ENCODE measurements at places on chromosomes 1 and 21.

DNA sequence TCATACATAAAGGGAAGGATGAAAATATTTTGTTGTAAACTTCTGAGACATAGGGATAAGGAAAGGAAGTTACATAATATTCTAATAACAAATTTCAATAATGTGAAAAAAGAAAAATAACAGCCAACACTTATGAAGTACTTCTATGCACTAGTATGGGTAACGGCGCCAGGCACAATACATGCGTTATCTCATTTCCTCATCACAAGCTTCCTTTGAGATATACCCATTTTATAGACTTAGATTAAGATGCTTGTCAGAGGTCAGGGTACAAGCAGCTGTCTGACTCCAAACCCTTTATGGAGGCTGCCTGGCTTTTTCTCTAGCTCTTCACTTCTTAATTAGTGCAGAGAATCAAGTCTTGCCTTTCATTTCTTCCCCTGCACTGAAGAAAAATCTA lies 41.3 kb downstream of the TCP10L start:
- no peak for DNase-seq

DNA sequence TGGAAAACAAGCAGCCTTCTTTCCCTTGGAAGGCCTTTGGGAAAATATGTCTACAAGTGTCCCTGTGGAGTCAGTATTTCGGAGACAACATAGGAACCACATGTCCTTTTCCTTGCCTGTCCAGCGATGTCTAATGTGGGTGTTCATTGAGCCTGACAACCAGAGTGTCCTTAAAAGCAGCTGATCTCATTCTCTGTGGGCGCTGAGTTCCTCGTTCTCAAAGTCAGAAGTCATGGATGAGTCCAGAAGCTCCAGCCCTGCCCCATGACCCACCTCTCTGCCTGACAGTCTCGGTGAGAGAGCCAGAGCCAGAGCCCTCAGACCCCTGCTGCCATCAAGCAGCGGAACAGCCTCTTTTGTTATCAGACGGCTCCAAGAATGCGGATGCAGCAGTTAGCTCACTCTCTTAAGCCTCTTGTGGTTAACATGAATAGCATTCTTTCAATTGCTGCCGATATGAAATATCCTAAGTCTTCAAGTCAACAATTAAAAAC lies 329.2 kb downstream of the TGFB2 start:
- no peak for DNase-seq

- DNase-seq, result peak; percentile 92
Measured at GRCh38 chr1:111507411-111508201, 4.2 kb upstream of the ADORA3 start.

- no peak for DNase-seq
Measured at GRCh38 chr21:37077403-37077802, 4.3 kb downstream of the TTC3 start.
